Transverse colon (tissue), 4 donors: ENCODE measurements at places on chromosomes 11 and 22. TPM values are rescaled to one million over a fixed set of nuclear protein-coding genes. Genes with fewer than 3 reads are reported as not detected.

DNA sequence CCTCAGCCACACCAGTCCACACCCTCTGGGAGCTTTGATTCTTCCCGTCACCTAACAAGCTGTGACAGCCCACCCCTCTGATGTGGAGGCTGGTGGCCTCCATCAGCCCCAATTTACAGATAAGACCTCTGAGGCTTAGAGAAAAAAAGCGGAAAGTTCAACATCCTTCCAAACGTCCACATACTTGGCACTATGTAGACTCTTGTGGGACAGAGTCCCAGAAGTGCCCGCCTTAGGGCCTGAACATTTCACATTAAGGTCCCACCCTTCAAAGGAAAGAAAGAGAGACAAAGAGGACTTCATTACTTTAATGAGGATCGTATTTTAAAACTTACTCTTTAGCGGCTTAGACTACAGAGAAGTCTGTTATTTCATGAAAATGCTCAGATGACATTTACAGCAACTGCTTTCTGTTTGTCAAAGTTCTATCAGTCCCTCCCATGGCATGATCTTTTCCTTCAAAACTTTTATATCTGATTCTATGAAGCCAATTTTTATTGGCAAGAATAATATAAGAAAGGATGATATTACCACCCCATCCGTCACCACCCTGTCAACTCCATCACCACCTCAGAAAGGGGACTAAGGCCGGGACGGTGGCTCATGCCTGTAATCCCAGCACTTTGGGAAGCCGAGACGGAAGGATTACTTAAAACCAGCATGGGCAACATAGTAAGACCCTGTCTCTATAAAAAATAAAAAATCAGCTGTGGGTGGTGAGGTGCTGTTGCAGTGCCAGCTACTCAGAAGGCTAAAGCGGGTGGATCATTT is 15.7 kb upstream of the SCGB1A1 start:
- no peaks in the 10 kb centered on the region for H3K36me3 ChIP-seq
- no peak for DNase-seq
- H3K4me1 ChIP-seq: peaks cover 47% of the 10 kb centered on the region
- H3K27ac ChIP-seq: peak overlapping the region; percentile 91

DNA sequence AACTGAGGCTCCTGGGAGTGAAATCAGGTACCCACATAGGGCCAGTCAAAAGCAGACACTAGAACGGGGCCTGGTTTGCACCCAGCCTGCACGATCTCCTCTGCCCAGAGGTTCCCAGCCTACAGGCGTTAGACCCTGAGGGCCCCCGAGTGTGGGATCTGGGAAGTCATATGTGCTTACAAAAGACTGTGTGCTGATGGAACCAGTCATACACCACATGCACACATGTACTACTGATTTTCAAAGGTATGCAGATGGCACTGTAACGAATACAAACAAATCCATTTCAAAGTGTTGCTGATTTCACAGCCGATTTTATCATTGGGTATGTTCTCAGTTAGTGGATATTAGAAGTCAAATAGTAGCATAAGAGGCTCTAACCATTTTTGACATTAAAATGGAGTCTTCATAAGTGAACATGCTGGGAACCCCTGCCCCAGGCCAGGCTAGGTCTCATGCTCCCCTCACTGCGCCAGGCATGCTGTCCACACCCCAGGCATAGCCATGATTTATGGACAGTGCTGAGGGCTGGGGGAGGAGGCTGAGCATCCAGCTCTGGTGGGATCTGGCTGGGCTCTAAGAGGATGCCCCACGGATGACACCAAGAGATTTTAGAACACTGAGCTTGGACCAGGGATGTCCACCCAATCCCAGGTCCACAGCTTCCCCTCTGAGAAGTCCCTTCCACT is 38.6 kb upstream of the LRRC32 start:
- no peaks in the 10 kb centered on the region for H3K36me3 ChIP-seq
- DNase-seq: no peak
- H3K4me3 ChIP-seq: no peak overlapping the region
- H3K27ac ChIP-seq: no peak overlapping the region
- H3K27me3 ChIP-seq: no peaks in the 10 kb centered on the region

GRCh38 chr22:19543970-19544708 is 19.9 kb upstream of the CLDN5 start:
- no peaks in the 10 kb centered on the region for H3K36me3 ChIP-seq
- peaks cover 5% of the 10 kb centered on the region for H3K4me1 ChIP-seq
- no peak overlapping the region for H3K27ac ChIP-seq
- H3K4me3 ChIP-seq: no peak overlapping the region
- peak; percentile 63 for DNase-seq
- no peaks in the 10 kb centered on the region for H3K27me3 ChIP-seq

DNA sequence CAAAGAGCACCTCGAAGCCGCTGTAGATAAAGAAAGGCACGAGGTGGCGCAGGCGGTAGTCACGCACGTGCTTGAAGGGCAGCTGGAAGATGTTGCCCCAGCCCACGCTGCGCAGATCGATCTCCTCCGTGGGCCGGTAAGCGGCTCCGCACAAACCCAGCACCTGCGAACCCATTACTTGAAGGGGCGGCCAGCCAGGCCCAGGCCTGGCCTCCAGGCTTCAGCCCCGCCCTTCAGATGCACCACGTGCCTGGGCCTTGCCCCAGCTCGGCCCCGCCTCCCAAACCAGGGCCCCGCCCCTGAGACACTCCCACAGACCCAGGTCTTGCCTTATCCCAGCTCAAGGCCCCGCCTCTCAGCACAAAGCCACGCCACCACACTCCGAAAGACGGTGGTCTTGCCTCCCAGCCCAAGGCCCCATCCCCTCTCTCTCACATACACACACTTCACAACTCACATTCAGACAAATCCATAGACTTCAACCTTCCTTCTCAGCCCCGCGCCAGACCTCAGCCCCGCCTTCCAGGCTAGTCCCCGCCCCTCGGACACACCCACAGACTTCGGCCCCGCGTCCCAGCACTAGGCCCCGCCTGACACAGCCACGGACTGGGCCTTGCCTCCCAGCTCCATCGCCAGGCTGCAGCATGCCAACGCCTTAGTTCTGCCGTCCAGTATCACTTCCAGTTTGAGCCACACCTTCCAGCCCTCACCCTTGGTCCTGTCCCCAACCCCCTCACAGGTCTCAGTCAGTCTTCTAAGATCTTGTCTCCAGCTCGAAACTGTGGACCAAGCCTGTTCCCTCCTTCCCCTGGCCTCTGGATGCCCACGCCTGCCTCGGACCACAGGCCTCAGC is 7.0 kb downstream of the UNC93B1 start:
- no peaks in the 10 kb centered on the region for H3K36me3 ChIP-seq
- H3K27ac ChIP-seq: peak overlapping the region; percentile 71
- H3K4me3 ChIP-seq: no peak overlapping the region

DNA sequence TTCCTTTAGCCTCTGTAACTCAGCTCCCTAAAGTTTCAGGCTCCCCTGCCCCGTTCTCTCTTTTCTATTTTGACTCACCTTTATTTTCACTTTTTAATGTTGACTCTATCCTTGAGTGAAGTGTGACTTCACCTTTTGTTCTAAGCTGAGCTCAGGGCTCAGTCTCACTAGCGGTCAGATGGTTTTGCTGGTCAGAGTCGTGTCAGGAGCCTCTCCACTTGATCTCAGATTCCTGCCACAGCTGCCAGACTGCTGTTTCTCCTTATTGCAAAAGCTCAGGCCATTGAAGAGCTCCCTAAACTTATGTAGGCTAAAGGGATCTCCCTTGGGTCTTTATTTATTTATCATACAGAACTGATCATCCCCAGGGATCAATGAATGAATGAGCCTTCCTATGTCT is 13.7 kb upstream of the POU2AF2 start:
- H3K27me3 ChIP-seq: no peaks in the 10 kb centered on the region
- no peak for DNase-seq
- no peak overlapping the region for H3K4me3 ChIP-seq
- H3K27ac ChIP-seq: no peak overlapping the region
- peaks cover 8% of the 10 kb centered on the region for H3K4me1 ChIP-seq

DNA sequence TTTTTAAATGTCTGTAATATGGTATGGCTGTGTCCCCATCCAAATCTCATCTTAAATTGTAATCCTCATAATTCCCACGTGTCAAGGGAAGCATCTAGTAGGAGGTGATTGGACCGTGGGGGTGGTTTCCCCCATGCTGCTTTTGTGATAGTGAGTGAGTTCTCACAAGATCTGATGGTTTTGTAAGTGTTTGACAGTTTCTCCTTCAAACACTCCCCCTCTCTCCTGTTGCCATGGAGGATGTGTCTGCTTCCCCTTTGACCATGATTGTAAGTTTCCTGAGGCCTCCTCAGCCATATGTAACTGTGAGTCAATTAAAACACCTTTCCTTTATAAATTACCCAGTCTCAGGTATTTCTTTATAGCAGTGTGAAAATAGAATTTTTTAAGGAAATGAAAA is 31.1 kb upstream of the CD44 start:
- peaks cover 12% of the 10 kb centered on the region for H3K4me1 ChIP-seq
- H3K27ac ChIP-seq: no peak overlapping the region
- no peak overlapping the region for H3K4me3 ChIP-seq
- H3K36me3 ChIP-seq: no peaks in the 10 kb centered on the region
- no peak for DNase-seq

The LDLRAD3 gene
- total RNA-seq: 43.2 TPM

The ACR gene
- not detected for total RNA-seq

The CCDC34 gene
- 0.40 TPM for total RNA-seq
